ENCODE measurements at places on chromosomes 12 and 14. TPM values are rescaled to one million over a fixed set of nuclear protein-coding genes. Genes with fewer than 3 reads are reported as not detected.

Gene ESRRB
- 0.10 TPM for total RNA-seq

Gene INSM2
- total RNA-seq = not detected

Gene RND1
- 2.4 TPM for total RNA-seq

Gene CLEC4A
- total RNA-seq = 1.2 TPM

- no peak for DNase-seq
Measured at GRCh38 chr14:96191841-96192462, 12.7 kb upstream of the BDKRB2 start.

- DNase-seq = no peak
Measured at GRCh38 chr12:91620992-91621391, 438.4 kb upstream of the DCN start.

DNA sequence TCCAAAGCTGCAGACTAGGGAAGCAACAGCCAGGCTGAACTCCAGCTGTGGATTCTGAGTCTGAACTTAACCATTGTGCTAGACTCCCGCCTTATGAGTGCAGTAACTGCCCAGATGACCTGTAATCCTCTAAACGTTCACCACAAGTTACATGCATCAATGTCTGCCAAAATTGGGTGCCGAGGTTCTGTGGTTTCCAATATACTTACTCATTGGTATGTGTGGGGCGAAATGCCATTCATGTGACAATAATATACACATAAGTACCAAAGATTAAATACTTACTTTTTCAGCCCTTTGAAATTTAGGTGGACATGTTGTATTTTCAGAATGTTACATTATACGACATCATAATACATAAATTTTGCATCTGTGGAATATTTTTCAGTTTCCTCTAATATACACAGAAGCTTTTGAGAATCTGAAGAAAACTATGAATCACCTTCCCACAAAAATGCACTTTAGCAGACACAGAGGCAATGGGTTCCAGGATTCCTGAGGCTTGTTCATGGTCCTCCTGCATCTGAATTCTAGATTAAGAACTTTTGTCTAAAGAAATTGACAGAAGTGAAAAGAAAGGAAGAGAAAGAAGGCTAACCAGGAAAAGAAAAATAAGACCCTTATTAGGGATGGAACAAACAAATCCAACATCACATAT lies 31.7 kb downstream of the GRIP1 start:
- DNase-seq = no peak

- DNase-seq = no peak
Measured at GRCh38 chr12:72081777-72082176, 143.1 kb downstream of the TPH2 start.

GRCh38 chr14:93431036-93431670 lies 414 bp downstream of the UNC79 start:
- no peak for DNase-seq

DNA sequence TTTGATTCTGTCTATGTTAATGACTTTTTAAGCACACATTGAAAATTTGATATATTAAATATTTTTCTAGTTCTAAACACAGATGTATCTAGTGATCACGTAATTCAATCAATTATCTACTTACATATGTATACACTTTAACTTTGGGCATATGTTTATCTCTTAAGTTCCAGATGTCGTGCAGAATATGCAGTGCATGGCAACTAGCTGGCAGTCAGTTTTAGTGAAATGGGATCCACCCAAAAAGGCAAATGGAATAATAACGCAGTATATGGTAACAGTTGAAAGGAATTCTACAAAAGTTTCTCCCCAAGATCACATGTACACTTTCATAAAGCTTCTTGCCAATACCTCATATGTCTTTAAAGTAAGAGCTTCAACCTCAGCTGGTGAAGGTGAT lies 105.3 kb downstream of the PTPRQ start:
- DNase-seq = no peak

- no peak for DNase-seq
Measured at GRCh38 chr12:93449277-93449676, 7.5 kb upstream of the UBE2N start.

DNA sequence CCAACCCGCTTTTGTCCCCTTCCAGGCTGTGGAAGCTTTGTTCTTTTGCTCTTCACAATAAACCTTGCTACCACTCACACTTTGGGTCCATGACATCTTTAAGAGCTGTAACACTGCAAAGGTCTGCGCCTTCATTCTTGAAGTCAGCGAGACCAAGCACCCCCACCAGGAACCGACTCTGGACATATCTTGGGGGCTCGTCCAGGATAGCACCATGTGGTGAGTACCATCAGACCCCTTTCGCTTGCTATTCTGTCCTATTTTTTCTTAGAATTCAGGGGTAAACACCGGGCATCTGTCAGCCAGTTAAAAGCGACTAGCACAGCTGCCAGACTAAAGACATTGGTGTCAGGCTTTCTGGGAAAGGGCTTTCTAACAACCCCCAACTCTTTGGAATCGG lies 137.6 kb upstream of the PPFIA2 start:
- peak; percentile 9 for DNase-seq

DNA sequence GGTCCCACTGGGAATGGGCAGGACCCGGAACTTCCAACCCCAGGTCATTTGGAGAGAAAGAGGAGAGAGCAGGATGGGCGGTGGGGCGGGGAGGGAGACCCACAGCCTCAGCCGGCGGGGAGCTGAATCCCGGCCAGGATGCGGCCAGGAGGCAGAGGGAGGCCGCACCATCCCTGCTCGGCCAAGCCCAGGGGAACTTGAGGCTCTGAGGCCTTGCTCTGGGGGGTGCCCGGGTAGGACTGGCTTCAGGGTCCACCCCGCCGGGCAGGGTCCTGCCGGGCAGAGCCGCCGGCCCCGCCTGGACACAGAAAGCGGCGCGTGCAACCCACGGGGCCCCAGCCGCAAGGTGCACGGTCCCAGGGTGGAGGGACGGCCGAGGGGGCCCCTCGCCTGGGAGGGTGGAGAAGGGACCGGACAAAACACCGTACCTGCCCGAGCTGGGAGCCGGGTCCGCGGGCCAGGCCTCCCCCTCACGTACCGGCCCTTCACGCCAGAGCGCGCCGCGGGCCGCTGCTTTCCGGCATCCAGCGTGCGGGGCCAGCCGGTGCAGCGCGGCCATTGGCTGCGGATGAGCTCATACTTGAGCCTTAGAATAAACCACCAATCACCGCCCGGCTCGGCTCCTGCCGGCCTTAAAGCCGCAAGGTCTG lies at the start of gene RPS6KL1:
Gene RPS6KL1 (minus strand): TSS at position 509 of the 650 bp plus-strand sequence. CDS start 1,719 bp downstream, outside the sequence.
- DNase-seq = peak; percentile 82

DNA sequence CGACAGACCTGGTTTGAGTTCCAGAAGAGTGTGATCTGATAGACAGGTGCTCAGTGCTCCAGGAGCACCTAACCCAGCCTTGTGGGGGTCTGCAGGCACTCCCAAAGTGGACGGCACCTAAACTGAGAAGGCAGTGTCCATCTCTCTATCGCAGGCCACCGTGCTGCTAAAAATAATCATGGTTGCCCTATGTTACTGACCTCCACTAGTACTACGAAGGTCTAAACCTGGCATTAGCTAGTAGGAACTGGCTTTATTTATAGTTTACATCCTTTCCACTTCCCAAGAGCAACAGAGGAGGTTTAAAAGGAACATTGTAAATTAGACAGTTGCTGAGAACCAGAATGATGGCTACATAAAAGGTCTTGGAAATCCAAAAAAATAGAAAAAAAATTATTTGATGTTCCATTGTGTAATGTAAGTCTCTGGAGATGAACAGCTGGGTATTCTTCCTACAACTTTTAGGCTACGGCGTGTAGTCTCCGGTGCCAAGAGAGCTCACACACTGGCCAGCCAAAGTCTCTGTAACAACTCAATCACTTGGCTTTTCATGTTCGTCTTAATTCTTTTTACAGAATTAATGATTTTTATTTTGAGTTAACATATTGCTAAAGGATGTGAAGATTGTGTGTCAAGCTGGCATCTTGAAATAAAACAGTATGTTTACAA lies 27.3 kb downstream of the PPFIBP1 start:
- no peak for DNase-seq

DNA sequence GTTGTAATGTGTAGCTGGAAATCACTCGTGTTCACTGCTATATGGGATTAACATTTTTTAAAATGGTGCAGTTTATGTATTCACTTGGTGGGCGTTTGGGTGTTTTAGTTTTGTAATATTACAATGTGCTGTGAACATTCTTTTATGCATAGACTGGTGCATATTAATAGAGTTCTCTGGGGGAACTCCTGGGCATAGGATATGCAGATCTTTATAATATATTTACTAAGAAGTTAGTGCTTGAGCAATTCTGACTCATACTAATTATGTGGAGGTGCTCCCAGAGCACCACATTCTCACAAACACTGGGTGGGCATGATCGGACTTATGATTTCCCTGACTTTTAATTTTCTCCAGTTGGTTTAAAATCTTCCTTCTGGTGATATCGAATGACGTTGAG lies 342.3 kb downstream of the PDZRN4 start:
- DNase-seq = no peak

GRCh38 chr14:84024231-84024820 lies 1505.6 kb upstream of the FLRT2 start:
- DNase-seq = no peak

- DNase-seq = no peak
Measured at GRCh38 chr14:79836577-79836976, 374.7 kb downstream of the DIO2 start.

DNA sequence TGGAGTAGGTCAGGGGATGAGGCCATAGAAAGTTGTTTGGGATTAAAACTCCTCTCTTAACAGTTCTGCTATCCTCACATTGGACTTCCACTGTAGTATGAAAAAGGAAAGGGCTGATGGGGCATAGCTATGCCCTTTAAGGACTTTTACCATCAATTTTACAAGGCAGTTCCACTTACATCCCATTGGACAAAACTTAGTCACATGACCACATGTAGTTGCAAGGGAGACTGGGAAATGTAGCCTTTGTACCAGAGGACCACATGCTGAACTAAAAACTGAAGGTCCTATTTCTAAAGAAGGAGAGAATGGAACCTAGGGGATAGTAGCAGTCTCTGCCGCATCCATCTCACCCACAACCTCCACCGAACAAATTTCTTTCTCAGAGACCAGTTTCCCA lies 6.8 kb upstream of the SLC5A8 start:
- DNase-seq = no peak

DNA sequence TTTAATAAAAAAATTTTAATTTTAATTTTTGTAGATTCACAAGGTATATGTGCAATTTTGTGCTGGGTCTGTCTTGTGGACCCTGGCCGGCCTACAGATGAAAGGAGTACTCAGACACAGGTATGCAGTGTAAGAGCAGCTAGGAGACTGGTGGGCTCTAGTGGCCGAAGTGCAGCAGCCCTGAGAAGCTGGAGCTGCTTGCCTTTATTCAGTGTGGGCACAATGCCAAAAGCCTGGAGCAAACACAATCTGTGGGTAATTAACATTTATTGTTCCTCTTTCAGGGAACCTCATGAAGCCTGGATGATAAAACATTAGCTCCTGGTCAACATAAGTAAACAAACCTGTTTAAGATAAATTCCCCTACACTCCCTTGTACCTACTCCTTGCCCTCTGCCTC lies 135.7 kb upstream of the SEL1L start:
- no peak for DNase-seq

DNA sequence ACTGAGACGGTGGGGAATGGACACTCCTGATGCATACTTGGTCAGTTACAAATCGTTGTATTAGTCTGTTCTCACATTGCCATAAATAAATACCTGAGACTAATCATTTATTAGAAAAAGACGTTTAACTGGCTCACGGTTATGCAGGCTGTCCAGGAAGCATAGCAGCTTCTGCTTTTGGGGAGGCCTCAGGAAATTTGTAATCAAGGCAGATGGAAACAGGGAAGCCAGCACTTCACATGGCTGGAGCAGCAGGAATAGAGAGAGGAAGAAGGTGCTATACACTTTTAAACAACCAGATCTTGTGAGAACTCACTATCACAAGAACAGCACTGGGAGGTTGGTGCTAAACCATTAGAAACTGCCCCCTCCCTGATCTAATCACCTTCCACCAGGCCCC lies 418.2 kb downstream of the FLRT2 start:
- no peak for DNase-seq

DNA sequence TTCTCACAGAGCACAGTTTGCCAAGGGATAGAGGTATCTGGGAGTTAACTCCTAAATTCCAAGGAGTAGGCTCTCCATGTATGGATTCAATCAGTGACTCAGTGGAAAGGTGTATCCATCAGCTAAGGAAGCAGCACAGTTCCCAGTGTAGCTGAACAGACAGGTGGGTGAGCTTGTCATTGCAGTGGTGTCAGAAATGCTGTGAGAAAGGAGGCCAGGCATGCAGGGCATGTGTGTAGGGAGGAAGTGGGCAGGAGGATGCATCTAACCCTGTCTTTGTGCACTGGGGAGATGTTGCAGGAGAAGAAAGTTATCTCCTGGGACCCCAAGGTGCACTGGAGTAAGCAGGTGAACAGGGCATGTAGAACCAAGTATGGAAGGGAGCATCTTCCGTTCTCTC lies 539.0 kb downstream of the VRK1 start:
- DNase-seq = no peak

GRCh38 chr12:93379981-93380361 lies 2.2 kb downstream of the NUDT4 start:
- DNase-seq = no peak
